ENCODE measurements at places on chromosomes 5 and 9.

DNA sequence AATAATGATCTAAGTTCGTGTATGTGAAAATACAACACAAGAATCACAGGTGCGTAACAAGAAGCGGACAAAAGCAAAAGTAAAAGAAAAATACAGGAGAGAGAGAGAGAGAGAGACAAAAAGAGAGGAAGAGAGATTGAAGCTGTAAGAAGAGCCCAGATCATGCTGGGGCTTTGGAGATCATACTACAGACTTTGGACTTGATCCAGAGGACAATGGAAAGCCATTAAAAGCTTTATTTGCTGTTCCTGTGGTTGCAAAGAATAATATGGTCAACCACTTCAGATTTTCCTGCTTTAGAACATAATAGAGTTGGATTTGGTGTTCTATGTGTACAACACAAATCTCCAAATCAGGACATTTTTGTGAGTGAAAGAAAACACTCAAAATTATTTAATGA, 561.4 kb downstream of the CAAP1 start:
- no peak for DNase-seq

DNA sequence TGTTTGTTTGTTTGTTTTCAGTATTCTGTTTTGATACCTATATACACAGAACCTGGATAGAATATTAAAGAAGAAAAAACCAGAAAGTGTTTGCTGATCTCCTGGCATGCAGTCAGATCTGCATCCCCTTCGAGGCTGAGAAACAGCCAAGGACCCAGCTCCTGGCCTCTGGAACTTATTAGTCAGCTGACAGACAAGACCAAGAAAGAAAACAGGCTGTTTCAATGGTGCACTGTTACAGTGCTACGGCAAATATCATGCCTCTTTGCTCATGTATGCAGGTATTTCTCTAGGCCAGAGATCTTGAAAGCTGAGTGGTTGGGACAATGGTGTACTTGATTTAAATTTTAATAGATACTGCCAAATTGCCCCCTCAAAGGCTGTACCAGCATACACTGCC, 95.0 kb downstream of the C5orf15 start:
- DNase-seq: no peak

DNA sequence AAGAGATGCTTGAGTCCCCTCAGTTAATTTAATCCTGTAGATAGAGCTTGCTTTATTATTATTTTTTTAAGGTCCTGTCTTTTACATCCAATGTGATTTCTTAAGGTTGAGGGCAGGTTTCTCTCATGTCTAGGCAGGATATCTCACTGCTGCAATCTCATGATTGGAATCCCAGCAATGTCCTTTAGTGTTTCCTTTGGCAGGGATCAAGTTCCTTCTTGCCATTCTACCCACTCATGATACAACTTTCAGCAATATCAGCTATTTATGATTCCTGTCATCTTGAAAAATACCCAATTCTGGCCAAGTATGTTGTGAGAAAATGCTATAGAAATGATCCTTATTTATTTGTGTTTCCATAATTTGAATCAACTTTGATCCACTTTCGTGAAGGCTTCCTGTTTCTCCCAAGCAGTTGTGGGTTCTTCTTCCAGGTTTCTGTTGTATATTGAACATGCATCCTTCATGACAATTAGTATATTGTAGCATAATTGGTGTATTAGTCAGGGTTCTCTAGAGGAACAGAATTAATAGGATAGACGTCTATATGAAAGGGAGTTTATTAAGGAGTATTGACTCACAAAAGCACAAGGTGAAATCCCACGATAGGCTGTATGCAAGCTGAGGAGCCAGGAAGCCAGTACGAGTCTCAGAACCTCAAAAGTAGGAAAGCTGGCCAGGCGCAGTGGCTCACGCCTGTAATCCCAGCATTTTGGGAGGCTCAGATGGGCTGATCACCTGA, 18.4 kb upstream of the VPS13A start:
- no peak for DNase-seq

GRCh38 chr5:165526357-165526756, 2020.9 kb downstream of the MAT2B start:
- DNase-seq: no peak

- DNase-seq: no peak
Measured at GRCh38 chr5:142211918-142212317, 103.3 kb downstream of the NDFIP1 start.

DNA sequence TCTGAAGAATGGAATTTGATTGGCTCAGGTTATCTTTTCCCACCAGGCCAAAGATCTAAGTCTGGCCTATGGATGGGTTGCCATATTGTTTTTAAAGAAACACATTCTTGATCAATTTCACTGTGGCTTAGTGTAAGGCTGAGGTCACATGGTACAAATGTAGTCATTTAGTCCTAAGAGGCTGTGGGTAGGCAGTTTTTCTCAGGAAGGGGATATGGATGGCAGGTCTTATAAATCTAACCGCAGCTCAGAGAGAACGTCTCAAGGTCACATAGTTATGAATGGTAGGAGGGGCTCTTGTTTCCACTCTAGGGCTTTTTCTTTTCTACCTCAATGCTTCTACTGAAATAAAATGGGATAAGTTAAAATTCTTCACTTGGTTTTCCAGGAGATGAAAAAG, 128.6 kb upstream of the ACTBL2 start:
- DNase-seq: no peak

- no peak for DNase-seq
Measured at GRCh38 chr5:129019401-129019908, 54.2 kb downstream of the SLC27A6 start.

DNA sequence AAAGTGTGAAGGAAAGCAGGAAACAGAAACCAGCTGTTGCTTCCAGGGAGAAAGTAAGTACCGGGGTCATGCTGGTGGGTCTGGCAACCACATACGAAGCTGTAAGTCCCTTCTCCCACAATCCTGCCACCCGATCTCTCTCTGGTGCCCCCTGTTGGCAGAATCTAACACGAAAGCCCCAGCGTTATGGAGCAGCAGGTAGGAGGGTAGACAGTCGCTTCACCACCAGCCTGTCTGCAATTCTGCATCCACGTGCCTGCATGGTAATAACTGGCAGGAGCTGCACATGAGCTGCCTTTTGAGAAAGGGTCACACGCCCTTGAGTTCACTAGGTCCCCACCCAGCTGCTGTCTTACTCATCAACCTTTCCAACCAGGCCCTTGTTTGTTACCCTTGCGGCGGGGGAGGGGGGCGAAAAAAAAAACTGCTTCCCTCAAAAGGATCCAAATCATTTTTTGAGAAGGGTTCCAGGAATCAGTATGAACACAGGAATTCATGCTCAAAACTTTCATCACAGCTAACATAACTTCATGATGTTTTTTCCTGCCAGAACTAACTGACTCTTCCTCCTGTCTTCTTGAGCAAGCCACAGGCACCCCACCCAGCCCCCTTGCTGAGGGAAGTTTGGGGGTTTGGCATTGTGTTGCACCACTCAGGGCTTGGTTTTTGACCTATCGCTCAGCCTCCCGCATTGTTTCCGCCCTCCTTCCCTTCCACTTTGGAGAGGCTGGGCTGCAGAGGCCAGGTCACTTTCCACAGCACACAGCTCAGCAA, 19.6 kb upstream of the TMEM252 start:
- DNase-seq: peak; percentile 55

Measured in hematopoietic multipotent progenitor cell treated with erythropoietin and hydrocortisone succinate and interleukin-3 and kit ligand, for 15 days (in vitro differentiated cells).